ENCODE measurements at places on chromosomes 7 and 10. TPM values are rescaled to one million over a fixed set of nuclear protein-coding genes. Genes with fewer than 3 reads are reported as not detected.

Gene TUBGCP2
- 60.0 TPM for polyA plus RNA-seq

Gene GRID2IP
- polyA plus RNA-seq = 1.3 TPM

Gene UCMA
- not detected for polyA plus RNA-seq

Gene NOC3L
- 27.4 TPM for polyA plus RNA-seq

Gene ANXA8
- 2.2 TPM for polyA plus RNA-seq

Gene OPN1SW
- polyA plus RNA-seq = 1.3 TPM

Gene EPO
- polyA plus RNA-seq = not detected

Gene THSD7A
- 19.1 TPM for polyA plus RNA-seq

Gene DYNC1I1
- 8.8 TPM for polyA plus RNA-seq

Gene DOCK4
- 49.6 TPM for polyA plus RNA-seq

Measured in right lung (tissue), 10 donors.